Substantia nigra (tissue), 51 donors: ENCODE measurements at places on chromosomes 1 and 21.

DNA sequence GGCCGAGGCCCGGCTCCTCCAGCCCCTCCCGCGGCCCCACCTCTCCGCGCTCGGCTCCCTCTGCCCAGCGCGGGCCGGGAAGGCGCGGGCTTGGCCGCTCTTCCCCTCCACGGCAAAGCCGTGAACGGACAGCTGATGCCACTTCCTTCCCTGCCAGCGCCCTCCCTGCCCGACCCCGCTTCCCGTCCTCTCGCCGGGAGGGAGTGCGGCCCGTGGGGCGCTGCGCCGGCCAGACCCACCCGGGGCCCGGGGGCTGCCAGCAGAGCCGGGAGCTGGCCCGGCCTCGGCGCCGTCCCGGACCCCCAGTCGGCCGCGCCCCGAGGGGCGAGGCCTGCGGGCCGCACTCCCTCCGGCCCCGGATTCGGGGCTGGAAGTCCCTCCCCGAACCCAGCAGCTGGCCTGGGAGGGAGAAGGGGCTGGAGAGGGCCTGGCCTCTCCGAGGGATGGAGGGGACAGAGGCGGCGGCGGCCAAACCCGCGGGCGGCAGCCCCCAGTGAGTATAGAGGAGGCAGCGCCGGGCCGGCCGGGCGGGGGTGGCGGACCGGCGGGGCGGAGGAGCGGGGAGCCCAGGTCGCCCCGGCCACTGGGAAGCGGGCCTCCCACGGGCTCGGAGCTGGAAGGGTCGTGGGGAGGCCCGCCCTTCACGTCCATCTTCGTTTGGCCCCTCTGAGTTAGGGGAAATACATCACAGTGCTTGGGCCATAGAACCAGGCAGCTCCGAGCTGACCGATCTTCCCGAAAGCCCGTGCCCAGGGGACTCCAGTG lies at the start of gene KIAA1614:
Gene KIAA1614, plus strand, starts transcription at position 97 of the 765 bp plus-strand sequence. Its CDS starts 347 bp downstream, at position 444.
- peak; percentile 25 for DNase-seq

DNA sequence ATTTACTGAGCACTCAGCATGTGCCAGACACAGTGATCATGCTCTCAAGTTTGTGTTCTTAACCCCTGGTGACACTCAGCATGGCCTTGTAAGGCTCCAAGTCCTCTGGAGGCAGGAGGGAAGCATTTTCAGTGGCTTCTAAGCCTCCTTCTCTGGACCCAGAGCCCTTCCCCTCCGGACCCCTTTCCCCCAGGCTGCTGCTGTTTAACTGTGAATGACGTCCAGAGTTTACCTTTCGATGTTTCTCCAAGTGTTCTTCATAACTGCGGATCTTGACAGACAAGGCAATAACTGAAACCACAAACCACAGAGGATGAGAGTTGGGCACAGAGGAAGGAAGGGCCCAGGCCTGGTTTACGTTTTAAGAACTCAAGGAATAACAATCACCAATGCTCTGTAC lies 6.5 kb downstream of the MRPS15 start:
- no peak for DNase-seq

DNA sequence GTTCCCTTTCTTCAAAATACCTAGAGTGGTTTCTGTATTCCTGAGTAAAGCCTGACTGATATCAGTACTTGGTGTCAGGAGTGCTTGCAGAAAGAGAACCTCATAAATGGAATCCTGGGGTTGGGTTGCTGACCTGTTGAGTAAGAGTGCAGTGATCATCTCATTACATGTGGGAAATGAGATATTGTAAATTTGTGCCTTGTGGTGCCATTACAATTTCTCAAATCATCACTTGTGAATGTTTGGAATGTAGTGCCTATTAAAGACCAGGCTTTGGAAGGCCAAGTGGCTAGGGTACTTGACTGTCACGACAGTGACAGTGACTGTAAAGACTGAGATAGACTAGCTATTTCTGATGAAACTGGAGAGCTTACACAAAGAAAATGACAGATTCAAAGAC lies 176.7 kb upstream of the CTTNBP2NL start:
- DNase-seq = no peak

DNA sequence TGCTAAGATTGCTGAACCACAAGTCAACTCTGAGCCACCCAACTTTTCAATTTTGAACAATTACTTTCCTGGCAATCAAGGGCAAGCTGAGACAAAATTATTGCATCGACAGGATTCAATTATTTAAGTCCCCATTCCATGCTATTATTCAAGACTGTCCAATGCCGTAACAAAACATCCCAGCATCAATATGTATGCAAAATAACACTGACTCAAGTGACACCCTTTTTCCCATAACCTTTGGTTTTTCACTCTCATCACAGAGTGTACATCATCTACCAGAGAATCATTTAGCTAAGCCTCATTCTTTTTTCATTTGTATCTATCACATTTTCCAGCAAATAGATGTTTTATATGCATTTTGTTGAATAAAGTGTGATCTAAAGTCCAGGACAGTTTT lies 54.6 kb downstream of the ERICH3 start:
- no peak for DNase-seq

GRCh38 chr1:243234978-243235647 lies 20.0 kb downstream of the CEP170 start:
- no peak for DNase-seq

- no peak for DNase-seq
These were observed 33.1 kb upstream of the SRRM1 start for GRCh38 chr1:24609949-24610517.

GRCh38 chr1:96340686-96341085 lies 380.9 kb upstream of the PTBP2 start:
- no peak for DNase-seq

GRCh38 chr1:151408891-151409290 lies 9.5 kb downstream of the PSMB4 start:
- no peak for DNase-seq

GRCh38 chr1:225595452-225595851 lies 57.5 kb downstream of the ENAH start:
- DNase-seq = no peak

DNA sequence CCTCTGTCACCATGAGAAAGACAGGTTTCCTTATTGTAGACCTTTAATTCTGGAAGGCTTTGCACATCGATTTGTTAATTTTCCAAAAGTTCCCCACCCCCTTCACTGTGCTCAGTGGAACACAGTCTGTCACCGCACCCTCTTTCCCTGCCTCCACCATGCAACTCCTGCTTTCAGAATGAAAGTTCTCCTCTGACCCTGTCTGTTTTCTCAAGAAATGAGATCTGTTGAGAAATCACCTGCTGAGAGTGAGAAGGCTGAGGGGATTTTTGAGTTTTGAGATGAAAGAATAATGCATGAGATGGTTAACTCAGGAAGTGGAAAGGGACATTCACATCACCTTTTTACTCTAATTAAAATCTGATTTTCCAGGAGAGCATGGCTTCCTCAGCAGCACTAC lies 99.6 kb downstream of the CYYR1 start:
- DNase-seq = no peak

DNA sequence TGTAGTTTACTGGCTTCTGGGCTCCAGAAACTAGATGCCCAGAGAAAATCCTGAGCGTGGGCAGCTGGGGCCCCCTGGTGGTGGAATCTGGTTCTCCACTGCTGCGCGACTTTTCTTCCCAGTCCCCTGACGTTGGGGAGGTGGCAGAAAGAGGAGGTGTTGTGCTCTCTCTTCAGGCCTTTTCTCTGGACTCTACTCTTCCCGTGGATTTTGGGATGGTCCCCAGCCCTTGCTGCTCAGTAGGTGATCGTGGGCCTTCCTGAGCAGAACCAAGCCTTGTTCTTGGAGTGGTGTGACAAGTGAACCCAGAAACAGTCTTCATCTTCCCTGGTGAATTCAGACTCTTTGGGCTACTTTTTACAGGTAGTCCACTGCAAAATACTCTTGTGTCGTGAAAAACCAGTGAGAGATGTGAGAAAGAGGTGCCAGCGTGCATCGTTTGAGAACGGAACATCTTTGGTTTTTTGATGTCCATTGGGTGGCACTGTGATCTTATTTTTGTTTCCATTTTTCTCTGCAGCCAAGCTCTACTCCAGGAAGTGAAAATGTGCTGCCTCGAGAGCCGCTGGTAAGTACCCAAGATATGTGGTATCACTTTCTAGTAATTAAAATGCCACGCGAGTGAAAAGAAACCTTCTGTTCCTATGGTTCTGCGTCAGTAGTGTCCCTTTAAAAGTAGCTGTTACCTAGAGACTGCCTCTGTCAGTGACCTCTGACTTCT lies 20.2 kb downstream of the PEX14 start:
- peak; percentile 11 for DNase-seq

DNA sequence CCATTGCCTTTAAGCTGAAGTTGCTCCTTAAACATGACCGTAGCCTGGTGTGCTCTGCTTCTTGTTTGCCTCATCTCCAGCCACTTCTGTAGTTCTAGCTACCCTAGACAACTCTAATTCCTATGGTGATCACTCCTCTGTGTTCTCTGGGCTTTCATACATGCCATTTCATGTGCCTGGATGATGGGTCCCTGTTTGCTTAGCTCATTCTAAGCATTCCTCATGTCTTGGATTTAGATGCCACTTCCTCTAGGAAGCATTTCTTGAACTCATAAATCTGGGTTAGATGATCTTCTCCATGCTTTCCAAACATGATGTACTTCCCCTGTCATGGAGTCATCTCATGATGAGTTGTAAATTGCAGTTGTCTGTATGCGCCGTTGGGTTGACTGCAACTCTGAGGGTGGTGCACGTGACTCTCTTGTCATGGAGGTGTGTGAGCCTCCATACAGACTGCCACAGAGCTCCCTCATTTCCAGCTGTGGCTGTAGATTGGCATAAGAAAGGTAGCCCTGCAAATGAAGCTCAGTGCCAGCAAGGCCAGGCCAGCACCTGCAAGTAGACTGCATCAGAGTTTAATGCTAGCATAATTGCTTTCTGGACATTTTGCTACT lies 77.2 kb downstream of the LAMC1 start:
- no peak for DNase-seq

- DNase-seq = no peak
These were observed 175.4 kb downstream of the HIVEP3 start for GRCh38 chr1:41743366-41743765.
